ENCODE measurements at places on chromosomes 6 and 20.

DNA sequence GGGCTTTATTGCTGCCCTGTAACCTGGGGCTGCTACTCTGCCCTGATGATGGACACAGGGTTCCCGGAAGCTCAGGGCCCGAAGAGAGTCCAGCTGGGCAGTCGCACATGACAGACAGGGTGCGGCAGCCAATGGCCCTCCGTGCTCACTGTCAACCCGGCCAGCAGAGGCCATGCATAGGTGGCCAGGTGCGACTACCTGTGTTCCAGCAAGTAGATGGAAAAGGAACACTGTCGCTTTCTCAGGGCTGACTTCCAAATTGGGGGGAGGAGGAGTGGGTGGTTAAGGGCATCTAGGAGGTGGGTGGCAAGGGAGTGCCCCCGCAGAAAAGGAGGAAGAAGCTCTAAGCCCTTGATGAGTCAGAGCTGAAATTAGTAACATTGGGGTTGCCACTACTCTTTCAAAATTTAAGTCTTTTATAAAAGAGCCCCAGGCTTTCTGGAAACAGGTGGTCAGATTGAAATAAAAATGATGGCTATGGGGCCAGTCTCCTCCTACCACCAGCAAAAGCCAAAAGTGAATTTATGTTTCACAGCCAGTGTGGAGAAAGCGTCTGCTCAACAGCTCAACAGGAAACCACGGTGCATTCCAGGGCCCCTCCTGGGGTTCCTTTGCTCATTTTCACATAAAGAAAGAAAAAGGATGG is 2.3 kb upstream of the RAMACL start:
- DNase-seq = peak; percentile 49

- DNase-seq = no peak
Measured at GRCh38 chr20:35462351-35462750, 7.0 kb downstream of the CEP250 start.

DNA sequence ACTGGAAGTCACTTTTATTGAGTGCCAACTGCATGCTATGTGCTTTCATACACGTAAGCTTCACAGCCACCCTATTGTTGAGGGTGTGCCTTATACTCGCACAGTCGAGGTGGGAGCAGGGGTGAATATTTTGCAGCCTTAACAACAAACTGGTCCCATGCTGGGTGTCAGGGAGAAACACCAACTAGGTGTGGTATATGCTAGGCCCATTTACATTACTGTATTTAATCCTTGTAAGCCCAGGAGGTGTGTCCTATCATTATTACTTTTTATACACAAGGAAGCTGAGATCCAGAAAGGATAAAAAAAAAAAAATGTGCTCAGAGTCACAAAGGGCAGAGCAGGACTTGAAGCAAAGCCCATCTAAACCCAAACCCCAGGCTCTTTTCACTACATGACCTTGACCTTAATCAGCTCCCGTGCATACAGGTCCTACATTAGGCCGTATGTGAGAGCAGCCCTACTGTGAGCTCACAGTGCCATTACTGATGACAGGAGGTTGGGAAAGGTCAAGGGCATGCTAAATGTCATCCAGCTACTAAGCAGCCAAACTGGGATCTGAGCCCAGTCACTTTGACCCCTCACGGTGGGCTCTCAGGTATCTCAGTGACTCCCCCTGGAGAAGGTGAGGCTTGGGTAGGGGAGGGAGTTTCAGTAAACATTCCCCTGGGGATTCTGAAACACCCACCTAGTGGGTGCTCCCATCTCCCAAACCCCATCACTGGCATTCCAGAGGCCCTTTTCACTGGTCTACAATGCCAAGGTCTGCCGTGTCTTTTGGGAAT is 61.7 kb downstream of the BFSP1 start:
- no peak for DNase-seq

- DNase-seq = no peak
Measured at GRCh38 chr6:11008821-11009220, 35.3 kb downstream of the ELOVL2 start.

GRCh38 chr20:56501116-56501515 is 23.4 kb upstream of the FAM209A start:
- DNase-seq = no peak

- no peak for DNase-seq
Measured at GRCh38 chr6:111573892-111574797, 31.5 kb downstream of the TRAF3IP2 start.

- no peak for DNase-seq
Measured at GRCh38 chr6:26329763-26330511, 35.1 kb upstream of the BTN3A2 start.

DNA sequence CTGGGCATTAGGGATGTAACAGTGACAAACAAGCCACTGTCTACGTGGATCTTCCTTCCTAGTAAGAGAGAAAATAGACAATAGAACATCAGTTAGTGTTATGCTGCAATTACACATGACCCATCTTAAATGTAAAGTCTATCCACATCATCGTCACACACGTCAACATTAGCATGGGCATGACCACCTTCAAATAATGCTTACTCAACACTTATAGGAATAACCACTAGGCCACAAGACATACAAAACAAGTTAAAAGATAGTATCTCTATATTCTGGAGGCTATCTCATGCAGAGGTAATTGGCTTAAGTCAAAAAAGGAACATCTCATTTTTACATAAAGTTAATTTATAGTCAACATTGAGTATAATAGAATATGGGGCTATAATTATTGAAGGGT is 156.5 kb downstream of the MOXD1 start:
- DNase-seq = no peak

DNA sequence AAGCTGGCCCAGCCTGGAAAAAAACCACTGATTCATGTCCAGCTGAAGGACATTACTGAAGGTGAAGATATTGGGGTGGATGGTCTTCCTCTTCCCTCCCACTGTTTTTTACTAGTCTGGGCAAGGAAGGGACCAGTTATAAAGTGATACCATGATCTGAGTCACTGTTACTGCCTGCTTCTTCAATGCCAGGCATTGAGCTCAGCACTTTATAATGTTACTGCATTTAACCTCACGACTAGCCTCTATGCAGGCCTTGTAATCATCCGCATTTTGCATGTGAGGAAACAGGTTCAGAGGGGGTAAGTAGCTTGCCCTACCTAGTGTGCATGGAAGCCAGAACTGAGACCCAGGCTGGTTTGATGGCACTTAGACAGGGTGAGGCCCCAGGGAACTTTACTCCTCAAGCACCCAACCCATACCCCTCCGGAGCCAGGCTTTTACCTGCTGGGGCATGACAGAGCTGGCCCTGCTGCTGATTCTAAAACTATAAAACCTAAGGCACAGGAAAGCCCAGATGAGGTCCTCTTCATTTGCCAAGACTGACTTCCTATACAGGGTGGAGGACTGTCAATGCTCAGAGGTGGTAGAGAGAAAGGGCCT is 11.0 kb upstream of the KCNK5 start:
- no peak for DNase-seq

GRCh38 chr20:40503119-40503518 is 185.9 kb downstream of the MAFB start:
- no peak for DNase-seq

DNA sequence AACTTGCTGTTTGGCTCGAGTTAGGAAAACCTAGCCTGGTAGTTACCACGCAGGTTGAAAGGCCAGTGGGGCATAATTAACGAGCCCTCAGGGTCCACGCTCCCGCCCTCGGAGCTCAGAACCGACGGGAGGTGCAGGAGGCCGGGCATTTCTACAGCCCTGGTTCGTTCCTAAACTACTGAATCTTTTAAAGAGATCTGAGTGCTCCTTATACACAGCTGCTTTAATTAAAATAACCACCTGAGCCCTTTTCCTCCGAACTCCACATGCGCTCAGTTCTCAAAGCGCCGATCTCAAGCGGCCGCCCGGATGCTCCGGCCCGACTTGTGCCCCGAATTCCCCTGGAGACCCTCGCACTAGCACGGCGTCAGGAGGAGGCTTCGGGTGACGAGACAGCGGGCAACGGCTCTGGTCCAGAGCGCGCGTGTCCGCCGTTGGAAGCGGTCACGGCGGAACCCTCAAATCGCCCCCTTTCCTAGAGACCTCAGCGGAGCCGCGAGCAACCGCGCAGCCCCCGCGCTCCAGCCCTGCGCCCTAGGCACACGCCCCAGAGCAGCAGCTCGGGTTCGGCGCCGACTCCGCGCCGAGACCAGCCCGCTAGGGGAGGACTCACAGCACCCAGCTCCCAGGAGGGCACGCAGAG is 397 bp downstream of the WDR27 start:
- no peak for DNase-seq

DNA sequence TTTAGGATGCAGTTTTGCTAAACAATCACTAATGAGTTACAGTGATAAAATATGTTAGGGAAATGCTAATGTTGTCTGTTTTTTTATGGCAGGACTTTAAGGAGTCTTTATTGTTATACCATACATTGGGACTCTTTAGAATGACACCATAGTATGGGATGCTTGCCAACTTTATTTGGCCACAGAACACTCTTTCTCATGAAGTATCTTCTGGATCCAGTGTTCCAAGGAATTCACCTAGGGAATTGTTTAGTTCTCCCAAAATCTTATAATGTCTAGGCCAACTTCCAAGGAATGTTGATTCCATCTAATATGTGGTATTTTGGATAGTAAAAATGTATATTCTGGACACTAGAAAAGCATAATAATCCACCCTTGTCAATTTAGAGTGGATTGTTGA is 3.3 kb downstream of the RIN2 start:
- no peak for DNase-seq

GRCh38 chr6:89944181-89944755 is 50.0 kb downstream of the GJA10 start:
- no peak for DNase-seq

DNA sequence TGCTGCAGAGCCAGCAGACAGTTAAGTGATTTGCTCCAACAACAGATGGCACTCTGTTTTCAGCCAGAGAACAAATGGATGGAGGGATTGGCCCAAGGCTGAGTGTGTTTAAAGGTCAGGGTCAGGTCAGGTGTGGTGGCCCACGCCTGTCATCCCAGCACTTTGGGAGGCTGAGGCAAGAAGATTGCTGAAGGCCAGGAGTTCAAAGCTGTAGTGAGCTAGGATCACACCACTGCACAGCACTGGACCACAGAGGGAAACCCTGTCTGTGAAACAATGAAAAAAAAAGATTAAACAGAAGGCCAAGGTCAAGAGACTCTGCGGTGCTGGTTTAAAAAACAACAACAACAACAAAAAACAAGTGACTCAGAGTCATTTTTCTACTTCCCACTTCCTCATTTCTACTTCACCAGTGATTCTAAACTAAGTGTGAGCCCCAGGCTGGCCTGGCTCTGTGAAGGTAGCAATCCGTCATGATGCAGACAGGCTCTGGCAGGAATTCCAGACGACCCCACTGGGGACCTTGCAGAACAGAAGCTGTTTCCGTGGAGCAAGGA is 42.5 kb upstream of the ARMC2 start:
- peak; percentile 32 for DNase-seq

GRCh38 chr20:45523821-45524220 is 8.4 kb upstream of the SPINT3 start:
- DNase-seq = no peak

DNA sequence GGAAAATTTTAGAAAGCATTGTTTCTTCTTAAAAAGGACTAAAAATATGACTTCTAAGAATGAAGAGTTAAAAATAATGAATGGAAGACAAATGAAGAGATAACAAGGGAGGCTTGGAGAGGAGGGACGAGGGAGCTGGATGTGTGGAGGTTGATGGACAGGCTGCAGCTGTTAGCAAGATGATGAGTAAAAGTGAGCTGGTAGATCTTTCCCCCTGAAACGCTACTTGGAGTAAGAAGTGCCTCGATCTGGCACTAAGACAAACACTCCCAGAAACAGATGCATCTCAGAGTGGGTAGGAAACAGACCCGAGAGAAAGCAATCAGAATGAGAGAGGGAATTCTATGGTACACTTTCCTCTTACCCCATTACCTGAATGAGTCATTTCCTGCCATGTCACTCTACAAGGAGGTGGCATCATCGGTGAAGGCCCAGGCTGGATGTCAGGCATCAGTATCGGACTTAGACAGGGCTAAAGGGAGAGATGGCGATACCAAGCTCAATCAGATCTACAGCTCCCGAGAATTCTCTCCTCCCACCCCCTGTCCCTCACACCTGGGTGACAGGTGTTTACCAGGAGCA is 154.1 kb upstream of the BMP2 start:
- no peak for DNase-seq

DNA sequence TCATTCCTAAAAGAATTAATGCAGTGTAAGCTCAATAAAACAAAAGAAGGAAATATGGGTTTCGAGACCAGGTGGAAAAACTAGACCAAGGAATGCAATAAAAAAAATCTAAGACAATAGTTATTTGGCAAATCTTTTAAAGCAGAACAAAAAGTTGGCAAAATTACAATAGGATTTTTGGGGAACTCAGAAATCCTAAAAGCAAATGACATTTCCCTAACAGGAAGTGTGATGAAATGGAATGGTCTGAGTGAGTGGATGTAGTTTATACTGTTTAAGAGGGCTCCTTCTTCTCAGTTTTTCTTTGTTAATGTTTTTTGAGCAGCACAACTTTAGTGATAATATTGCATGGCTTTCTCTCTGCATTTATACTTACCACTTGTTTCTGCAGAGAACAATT is 190.0 kb downstream of the PLCB4 start:
- DNase-seq = no peak

- no peak for DNase-seq
Measured at GRCh38 chr6:168040856-168041496, 38.0 kb downstream of the FRMD1 start.

DNA sequence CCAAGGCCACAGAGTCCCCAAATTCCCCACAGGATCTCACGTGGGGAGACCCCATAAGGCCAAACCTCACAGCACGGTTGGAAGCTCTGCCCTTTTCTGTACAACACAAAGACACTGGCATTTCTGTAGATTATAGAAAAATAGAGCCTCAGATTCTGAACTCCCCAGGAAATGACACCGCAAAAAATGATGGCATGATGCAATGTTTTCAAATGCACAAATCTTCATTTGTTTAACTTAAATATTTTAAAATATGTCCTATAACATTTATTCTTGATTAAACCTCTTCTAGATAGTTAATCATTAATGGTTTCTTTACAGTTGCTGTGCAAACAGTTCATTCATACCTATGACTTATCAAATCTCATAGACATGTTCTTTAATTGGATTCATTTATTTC is 33.8 kb downstream of the SIM1 start:
- no peak for DNase-seq

- no peak for DNase-seq
Measured at GRCh38 chr20:62553136-62553837, 77.5 kb upstream of the GATA5 start.

GRCh38 chr20:22823119-22823518 is 212.0 kb upstream of the SSTR4 start:
- no peak for DNase-seq

DNA sequence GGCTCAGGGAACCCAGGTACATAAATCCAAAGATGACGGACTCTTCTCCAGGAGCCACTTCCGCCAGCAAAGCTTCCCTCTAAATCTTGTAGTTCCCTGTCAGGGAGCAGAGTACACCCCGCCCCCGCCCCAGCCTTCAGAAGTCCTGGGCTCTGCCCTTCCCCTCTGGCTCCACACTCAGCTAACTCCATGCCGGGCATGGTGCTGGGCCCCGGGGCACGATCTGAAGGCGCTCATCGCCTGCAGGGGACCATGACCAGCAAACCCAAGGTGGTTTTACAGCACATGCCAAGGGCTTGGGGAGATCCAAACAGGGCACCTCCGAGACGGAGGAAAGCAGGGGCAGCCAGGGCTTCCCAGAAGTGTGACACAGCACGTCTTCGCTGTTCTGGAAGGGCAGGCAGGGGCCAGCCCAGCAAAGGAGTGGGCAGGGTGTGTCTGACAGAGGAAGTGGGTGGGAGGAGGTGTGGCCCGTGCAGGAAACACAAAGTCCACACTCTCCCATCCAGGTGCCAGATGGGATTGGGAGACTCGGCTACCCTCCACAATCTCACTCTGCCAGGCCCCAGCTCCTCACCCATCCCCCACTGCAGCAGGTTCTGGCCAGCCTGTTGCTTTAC is 41.6 kb upstream of the SLC22A2 start:
- no peak for DNase-seq
